ENCODE measurements at places on chromosomes 7 and 10.

GRCh38 chr7:154767821-154768415, 235.0 kb downstream of the PAXIP1 start:
- DNase-seq = no peak

DNA sequence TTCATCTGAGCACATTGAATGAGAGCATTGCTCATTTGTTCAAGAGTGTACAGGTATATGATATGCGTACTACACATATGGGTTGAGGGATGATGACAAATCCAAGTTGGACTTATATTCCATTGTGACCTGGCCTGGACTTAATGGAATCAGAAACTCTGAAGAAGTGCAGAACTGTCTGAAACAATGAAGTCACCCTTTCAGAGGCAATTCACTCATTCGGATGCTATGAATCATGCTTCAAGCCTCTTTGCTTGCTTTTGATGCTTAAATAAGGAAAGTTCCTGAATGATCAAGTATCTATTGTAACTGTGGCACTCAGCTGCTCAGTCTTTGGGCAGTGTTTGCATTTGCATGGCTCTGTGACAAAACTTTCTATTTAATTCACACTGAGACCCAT, 93.4 kb downstream of the ZNF365 start:
- no peak for DNase-seq

DNA sequence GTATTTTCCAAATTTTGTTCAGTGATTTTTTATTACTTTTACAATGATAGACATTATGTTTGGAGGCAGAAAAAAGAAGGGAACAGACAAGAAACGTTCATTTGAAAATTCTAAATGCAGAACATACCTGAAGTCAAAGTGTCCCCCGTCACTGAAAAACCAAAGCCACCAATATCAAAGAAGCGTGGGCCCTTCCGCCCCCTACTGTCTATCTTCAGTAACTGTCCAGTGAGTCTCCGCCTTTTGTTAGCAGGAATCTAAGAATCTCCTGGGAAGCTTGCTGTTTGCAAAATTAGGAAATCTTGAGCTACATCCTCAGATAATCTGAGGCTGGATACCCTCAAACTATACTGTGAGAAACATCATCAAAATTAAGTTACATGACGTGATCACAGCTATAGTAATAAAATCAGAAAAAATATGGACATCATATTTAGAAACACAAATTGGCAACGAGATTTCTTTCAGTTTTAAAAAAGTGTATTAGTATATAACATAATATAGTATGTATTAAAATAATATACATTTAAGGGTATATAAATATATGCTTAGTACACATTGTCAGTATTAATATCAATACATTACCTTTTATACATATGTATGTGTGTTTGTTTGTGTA, 169.3 kb upstream of the AKR1E2 start:
- no peak for DNase-seq

DNA sequence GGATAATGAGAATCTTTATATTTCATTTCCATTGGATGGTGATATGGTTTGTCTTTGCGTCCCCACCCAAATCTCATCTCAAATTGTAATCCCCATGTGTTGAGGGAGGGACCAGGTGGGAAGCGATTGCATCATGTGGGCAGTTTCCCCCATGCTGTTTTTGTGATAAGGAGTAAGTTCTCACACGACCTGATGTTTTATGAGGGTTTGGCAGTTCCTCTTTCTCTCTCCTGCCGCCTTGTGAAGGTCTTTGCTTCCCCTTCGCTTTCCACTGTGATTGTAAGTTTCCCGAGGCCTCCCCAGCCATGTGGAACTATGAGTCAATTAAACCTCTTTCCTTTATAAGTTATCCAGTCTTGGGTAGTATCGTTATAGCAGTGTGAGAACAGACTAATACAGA, 59.4 kb downstream of the MTPN start:
- DNase-seq = no peak

GRCh38 chr7:114923403-114923713, 1.5 kb downstream of the MDFIC start:
- no peak for DNase-seq

DNA sequence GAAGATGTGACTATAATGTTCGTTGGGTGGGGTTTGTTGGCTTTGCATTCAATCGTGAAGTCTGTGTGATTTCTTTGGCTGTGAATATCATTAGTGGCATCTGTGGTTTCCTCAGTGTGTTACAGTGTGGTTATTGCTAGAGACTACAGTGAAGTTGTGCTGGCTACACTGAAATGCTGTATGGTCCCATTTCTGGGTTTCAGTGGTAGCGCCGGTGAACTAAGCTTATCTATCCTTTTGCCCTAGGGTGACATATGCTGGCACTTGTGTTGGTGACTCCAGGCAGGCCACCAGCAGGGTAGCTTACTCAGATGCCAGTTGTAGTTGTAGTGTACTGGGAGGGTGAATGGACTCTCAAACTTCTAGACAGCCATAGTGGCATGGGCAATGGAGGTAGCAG, 259.5 kb downstream of the ANKRD30A start:
- no peak for DNase-seq

All from GM12864 (cell line).